Stimulated activated CD4-positive, alpha-beta T cell treated with anti-CD3 and anti-CD28 coated beads, Interleukin-12 subunit alpha, Interleukin-12 subunit beta, amount 100 ng/mL, for 48 hours (primary cell): ENCODE measurements at places on chromosomes 2 and 18.
A peak's percentile ranks its signal among the peaks of the same experiment; 100 is the strongest.

DNA sequence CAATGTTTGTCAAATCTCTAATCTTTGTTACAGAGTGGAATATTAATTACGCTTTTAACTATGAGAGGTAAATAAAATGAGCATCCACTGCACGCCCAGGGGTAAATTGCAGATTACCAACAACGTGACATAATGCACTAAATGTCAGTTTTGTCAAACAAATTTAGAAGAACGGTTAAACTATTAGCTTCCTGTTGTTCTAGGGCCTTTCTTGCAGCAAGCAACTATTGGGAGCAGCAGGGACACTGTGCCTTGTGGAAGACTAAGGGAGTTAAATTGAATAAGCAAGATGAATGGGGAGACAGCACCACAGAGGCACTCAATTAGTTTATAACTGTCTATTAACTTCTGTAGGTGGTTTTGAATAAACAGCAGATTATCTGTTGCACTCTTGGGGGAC, 391.0 kb upstream of the RAB12 start:
- no peak for DNase-seq

DNA sequence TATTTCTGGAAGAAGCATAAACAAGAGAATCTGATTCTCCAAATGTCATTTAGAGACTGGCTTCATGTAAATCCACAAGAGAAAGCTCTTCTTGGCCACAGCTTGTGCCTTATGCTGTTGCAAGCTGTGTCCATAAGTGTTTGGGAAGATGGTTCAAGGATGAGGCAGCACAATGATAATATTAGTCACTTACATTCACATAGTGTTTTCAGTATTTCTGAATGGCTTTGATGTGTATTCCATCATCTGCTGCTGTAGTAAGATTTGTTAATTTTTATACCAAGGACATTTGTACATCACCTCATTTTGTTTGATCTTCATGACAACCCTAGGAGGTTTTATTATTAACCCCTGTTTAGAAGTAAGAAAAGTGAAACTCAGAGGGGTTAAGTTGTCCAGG, 29.9 kb downstream of the CREG2 start:
- DNase-seq, result no peak

DNA sequence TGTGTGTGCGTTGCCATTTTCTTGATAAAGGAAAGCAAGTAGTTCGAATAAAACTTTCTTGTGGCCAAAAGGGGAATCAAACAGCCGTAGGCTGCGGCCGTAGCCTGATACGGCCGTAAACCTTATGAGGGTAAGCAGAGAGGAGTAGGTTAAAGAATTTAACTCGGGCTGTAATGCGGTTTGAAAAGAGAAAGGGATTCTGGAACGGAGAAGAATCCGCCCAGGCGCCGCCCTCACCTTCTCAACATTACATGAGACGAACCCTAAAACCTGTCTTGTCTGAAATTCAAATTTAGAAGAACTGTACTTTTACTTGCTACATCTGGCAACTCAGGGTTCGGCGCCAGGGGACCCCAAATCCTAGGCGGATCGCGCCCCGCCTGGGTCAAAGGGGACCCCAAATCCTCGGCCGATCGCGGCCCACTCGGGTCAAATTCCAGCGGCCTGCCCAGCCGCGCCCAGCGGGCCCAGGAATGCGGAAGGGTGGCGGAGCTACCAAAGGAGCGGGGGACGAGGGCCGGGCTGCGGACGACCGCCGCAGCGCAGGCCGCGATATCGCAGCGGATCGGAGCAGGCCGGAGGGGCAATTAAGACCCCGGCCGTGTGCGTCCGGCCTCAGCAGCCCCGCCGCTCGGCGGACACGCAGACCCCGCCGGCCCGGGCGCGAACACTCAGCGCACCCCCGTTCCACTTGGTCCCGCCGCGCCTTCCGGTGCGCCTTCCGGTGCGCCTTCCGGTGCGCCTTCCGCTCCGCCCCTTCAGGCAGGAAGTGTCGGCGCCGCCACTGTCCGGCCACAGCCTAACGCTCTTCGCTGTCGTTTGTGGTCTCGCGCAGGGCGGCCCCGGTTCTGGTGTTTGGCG, at the start of gene MYL12B:
Gene MYL12B (plus strand): TSS at position 761 of the 861 bp plus-strand sequence. CDS start 10,766 bp downstream, outside the sequence.
- DNase-seq, result peak; percentile 72

GRCh38 chr2:8622199-8622911, 59.5 kb upstream of the ID2 start:
- DNase-seq, result no peak

DNA sequence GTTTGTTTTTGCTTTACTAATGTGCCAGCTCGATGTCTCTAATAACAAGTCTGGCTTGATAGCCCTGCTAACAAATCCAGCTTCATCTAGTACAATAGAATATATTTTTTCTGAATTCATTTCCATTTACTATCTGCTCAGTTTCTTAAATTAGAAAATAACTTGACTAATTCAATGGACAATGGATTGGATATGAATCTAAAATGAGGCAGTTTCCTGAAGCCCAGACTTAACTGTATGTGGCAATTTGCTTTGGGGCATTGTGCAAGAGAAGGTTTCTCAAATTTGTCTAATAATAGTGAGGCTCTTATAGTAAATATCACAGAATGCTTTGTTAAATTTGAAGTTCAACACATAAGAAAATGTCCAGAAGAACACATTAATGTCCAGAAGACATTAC, 25.8 kb downstream of the CALCRL start:
- no peak for DNase-seq

- no peak for DNase-seq
Measured at GRCh38 chr2:11292464-11293255, 51.8 kb downstream of the ROCK2 start.

GRCh38 chr18:35750929-35751328, 169.4 kb downstream of the GALNT1 start:
- no peak for DNase-seq

- no peak for DNase-seq
Measured at GRCh38 chr2:229865033-229865432, 56.8 kb downstream of the TRIP12 start.

- no peak for DNase-seq
Measured at GRCh38 chr2:10274376-10274775, 28.3 kb upstream of the HPCAL1 start.

DNA sequence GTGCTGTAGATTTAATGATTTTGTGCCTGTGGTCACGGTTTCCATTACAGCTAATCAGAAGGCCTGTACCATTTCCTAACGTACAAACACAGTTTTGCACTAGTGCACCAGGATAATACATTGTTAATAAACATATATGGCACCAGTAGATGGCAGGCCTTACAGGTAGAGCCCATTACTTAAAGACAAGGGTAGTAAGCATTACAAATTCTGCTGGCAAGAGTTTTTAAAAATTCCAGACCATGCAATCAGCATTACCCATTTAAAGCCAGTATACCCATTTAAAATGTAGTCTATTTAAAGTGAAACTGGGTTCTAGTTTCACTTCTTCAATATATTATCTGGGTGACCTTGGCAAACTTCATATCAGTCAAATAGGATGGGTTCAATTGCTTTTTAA, 224.2 kb downstream of the NUP35 start:
- no peak for DNase-seq

- DNase-seq, result no peak
Measured at GRCh38 chr2:118880501-118880900, 33.1 kb upstream of the EN1 start.

GRCh38 chr2:9744256-9745004, 98.8 kb upstream of the TAF1B start:
- no peak for DNase-seq

- no peak for DNase-seq
Measured at GRCh38 chr2:232889876-232890401, 19.9 kb downstream of the SNORC start.

DNA sequence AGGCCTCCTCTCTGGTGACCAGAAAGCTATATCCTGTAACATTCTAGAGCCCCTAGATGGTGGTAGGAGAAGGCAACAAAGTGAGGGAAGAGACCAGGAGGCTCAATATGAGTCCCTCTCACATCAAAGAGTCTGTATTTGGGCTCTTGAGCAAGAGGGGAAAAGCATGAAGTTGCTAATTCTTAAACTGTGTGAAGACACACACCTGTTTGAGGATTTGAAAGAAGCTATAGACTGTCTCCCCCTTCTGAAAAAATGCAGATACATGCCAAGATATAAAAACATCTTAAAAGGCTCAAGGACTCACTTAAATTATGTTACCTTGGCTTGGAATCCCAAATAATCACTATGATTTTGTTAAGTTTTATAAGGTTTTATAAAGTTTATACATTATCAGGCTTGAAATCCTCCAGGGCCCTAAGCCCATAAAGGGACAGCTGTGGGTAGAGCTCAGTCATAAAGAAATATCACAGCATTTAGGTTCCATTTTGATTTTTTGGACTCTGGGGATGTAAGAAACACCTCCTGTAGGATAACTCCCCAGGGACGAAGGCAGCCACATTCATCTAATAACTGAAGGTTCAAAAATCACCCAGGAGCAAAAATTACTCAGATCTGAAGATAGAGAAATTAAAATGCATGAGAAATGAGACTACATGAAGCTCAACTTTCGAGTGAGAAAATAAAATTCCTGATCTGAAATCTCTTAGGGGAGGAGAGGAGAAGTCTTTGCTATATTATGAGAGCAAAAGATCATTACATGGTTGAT, 136.1 kb upstream of the LGALSL start:
- DNase-seq, result no peak

GRCh38 chr2:1004398-1004797, 53.7 kb downstream of the SNTG2 start:
- no peak for DNase-seq

GRCh38 chr2:147373800-147374422, 470.9 kb upstream of the ACVR2A start:
- no peak for DNase-seq

- DNase-seq, result no peak
Measured at GRCh38 chr2:232477751-232478510, 9.7 kb downstream of the ECEL1 start.

- no peak for DNase-seq
Measured at GRCh38 chr2:154813636-154814035, 115.1 kb downstream of the KCNJ3 start.
